ENCODE measurements at places on chromosomes 4 and X.

- no peak for DNase-seq
These were observed 18.2 kb downstream of the ELF4 start for GRCh38 chrX:130091980-130092522.

GRCh38 chrX:104419926-104420325, 146.1 kb upstream of the IL1RAPL2 start:
- DNase-seq = no peak

GRCh38 chrX:68249401-68249831, 183.9 kb downstream of the OPHN1 start:
- no peak for DNase-seq

DNA sequence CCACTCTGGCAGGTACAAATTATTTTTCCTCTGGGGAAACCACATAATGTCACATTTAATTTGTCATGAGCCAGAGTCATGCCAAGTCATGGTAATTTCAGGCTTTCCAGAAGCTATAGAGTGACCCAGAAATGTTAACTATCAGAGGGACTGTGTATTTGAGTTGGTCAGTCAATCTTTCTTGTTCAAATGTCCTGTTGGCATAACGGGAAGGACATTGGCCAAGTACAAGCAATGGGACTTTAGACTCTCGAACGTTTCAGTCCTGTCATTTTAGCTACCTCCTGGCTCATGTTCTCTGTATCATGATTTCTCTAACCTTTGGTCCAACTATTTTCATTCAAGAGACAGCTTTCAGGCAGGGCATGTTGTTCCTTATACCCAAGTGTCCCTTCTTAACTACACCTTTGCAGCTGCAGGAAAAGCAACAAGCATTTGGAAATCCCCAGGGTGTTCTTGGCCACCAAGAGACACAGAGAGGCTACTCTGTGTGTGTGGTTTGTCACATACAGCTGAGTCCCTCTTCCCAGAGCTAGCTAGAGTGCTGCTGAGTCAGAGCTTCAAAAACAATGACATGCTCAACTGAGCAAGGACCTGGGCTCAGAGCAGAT, 142.6 kb downstream of the EGF start:
- DNase-seq = no peak

- DNase-seq = no peak
These were observed 75.9 kb upstream of the TMEM164 start for GRCh38 chrX:109926743-109927662.

GRCh38 chr4:142367418-142368180, 478.5 kb downstream of the INPP4B start:
- DNase-seq = no peak

DNA sequence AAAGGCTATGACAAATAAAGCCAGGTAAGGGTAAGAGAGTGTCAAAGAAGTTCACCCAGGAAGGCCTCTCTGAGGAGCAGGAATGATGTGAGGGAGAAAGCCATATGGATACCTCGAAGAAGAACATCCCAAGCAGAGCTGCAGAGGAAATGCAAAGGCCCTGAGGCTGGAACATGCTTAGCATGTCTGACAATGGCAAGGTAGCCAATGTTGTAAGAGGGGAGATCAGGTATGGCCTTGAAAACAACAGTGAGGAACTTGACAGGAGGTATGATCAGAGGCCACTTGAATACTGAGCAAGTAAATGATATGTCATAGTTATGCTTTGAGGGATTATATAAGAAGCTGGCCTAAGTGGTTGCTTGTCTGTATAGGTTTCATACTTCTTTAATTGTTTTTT, 3.8 kb downstream of the SCFD2 start:
- DNase-seq = no peak

DNA sequence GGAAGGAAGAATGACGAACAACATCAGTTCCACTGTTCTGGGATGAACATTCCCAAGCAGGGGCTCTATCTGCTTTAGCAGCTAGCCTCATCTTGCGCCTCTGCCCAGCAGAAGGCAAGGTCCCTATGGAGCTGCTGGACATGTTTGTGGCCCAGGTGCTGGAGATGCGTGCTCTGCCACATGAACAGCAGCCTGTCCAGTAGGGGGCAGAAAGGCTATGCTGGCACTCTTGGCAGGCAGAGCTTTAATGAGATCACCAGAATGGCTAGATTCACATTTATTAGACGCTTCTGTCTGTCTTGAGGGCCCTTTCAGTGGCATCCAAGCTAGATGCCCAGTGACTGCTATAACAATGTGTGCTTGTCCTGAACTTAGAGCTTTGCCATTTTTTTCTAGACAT, 1826.0 kb downstream of the STIM2 start:
- DNase-seq = no peak

DNA sequence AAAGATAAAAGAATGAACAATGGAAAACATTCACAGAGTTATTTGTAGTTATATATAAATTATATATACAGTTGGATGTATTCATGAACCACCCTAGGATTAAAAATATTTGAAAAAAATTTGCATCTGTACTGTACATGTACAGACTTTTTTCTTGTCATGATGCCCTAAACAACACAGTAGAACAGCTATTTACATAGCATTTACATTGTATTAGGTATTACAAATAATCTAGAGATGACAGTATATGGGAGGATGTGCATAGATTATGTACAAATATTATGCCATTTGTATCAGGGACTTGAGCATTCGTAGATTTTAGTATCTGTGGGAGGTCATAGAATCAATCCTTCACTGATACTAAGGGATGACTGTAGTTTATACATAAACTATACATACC, 44.8 kb downstream of the GSTCD start:
- DNase-seq = no peak

DNA sequence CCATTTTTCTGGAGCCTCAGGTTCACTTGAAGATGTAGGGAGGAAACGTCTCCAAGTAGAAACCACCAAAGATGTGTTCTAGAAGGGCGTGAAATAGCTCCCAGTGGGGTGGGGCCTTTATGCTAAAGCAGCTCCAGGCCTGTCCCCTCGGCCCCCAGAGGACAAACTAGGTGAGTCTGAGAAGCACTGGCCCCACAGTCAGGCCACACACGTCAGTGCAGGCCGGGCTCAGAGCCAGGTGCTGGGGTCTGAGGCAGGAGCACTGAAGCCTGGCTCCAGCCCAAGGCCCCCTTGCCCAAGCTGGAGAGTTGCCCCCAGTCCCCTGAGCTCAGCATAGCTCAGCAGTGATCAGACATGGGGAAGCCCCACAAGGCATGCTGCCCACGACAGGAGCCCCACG, 95.4 kb upstream of the PSAPL1 start:
- DNase-seq = no peak

- no peak for DNase-seq
These were observed 154.3 kb downstream of the CAMK2D start for GRCh38 chr4:113607147-113607720.

DNA sequence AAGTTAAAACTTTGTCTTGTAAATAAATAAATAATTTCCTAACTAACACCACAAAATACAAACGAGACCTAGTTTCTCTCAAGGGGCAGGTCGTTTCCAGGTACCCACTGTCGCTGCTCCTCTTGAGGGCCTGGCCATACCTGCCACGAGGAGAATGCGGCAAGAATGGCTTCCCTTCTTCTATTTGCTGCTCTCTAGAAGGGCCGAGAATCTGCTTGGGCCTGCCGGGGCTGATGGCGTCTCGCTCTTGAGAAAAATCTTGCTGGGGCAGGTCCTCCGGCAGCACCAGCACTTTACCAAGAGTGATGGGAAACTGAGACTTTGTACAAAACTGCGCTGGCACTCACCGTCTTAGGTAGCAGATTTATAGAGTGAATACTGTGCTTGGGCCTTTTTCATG, 31.5 kb downstream of the CYLC1 start:
- no peak for DNase-seq

DNA sequence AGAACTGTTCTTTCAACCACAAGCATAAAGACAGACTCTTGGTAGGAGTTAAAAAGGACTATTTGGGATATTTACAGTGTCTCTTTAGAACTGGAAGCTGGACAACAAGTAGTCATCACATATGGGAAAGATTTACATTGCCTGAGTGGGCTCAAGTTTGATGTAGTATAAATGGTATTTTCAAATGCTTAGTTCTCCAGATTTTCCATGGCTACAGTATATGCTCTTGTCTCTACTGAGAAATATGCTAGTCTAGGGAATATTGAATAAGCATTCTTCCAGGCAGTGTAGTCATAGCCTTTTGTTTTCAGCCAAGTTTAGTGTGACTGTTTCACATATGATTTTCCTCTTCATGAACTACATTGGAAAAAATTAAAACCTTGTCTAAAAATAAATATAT, 315.6 kb downstream of the ARHGAP24 start:
- no peak for DNase-seq

DNA sequence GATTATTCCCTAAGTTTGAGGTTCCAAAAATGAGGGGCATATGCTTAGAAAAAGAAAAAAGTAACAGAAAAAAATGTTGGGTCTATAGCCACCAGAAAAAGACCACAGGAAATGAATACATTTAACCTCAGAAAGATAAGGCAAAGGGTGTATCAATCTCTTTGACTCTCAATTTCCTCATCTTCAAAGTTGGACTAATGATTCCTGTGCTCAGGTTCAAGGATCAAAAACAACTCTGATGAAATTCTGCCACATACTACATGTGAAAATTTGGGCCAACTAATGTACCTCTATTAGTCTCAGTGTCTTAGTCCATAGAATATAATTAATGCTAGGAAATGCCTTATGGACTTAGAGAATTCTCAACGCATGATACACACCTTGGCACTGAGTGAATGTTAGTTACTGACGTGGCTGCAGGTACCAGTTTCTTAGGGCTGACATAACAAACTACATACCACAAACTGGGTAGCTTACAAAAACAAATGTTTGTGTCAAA, 257.7 kb downstream of the ANKRD50 start:
- no peak for DNase-seq

GRCh38 chr4:98446499-98447375, 185.6 kb downstream of the RAP1GDS1 start:
- DNase-seq = no peak

DNA sequence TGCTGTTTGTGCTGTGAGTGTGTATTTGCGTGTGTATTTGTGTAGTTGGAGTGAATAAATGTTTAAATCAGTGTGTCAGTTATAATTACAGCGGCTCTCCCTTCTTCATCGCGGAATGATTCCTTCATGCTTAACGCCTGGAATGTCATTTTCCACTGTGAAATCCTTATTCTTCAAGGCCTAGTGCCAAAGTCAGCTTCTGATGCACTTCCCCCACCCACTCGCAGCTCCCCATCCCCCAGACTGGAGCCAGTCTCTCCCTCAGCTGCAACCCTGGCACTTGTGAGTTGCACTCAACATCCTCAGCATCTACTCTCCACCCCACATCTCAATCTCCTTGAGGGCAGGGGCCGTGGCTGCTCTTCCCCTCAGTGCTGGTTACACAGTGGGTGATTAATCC, 583.0 kb downstream of the BCOR start:
- no peak for DNase-seq

DNA sequence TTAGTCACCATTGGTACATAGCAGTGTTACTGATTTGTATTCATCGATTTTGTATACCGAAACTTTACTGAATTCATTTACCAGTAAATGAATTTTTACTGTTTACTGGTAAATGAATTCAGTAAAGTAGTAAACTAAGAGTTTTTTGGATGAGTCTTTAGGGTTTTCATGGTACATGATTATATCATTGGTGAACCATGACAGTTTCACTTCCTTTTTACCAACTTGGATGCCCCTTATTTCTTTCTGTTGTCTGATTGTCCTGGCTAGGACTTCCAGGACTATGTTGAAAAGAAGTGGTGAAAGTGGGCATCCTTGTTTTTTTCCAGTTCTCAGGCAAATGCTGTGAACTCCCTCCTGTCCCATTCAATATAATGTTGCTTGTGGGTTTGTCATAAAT, 494.9 kb downstream of the GALNTL6 start:
- no peak for DNase-seq

- DNase-seq = no peak
These were observed 68.8 kb upstream of the SLC7A11 start for GRCh38 chr4:138310991-138311390.

DNA sequence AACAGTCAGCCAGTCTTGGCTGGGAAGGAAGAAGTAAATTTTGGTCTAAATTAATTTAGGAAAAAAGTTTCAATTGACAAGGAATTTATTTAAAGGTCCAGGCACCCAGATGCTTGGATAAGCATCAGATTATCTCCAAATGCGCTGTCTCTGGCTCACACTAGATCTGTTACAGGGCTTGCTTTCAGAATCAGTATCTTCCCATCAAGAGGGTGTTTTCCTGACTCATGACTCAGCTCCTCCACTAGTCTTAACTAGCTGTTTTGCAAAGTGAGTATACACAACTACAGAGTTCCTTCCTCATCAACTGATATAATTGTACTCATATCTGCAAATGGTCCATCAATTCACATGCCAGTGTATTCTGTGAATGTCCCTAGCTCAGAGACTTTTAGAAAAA, 482.1 kb upstream of the CPEB2 start:
- DNase-seq = no peak

DNA sequence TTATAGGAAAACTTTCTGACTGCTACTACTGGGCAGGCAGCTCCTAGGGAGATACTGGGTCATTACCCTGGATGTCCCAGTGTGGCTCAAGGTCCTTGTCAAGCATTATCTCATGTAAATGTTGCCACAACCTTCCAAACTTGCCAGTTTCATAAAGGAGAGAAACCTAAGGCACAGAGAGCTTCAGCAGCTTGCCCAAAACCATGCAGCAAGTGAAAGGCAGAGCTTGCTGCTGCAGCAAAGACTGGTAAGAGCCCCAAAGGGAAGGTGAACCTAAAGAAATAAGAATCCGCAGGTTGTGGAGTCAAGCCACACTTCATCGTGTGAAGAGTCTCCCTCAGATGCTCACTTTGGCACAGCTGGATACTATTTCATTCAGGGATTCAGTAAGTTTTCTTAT, 2.3 kb downstream of the MPP1 start:
- no peak for DNase-seq

GRCh38 chr4:153622778-153623240, 61.3 kb upstream of the TLR2 start:
- DNase-seq = no peak

- DNase-seq = no peak
These were observed 119.4 kb downstream of the FAT4 start for GRCh38 chr4:125434136-125434535.
